AG10803 (cell line): ENCODE measurements at places on chromosomes 16 and 17.
A peak's percentile ranks its signal among the peaks of the same experiment; 100 is the strongest.

DNA sequence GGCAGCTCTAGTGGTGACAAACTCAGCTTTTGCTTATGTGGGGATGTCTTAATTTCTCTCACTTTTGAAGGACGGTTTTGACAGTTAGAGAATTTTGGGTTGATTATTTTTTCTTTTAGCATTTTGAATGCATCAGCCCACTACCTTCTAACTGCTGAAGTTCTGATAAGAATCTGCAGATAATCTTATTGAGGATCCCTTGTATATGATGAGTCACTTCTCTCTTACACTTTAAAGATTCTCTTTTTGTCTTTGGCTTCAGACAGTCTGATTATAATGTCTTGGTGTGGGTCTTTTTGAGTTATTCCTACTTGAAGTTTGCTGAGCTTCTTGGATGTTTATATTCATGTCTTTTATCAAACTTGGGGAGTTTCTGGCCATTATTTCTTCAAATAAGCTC lies 5.5 kb upstream of the PRKCB start:
- no peak for DNase-seq

GRCh38 chr16:25874196-25874595 lies 182.4 kb downstream of the HS3ST4 start:
- no peak for DNase-seq

- no peak for DNase-seq
These were observed 263.7 kb upstream of the RPL38 start for GRCh38 chr17:73939806-73940205.

DNA sequence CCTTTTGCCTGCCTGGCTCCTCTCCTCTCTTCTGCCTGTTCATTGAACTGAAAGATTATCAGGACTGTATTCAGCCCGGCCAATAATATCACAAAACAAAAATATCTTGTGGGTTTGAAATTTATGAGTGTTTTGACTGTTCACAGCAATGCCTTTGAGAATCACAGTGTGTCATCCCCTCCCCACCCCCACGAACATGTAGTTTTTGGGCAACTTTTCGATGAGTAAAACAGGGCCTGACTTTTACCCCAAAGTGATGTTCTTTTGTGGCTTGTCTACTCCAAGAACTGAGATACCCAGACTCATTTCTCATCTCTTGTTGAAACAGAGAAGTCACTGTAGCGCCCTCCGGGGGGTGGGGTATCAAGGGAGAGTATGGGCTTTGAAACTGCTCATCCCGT lies 675.7 kb downstream of the WWOX start:
- no peak for DNase-seq

GRCh38 chr17:18226284-18226945 lies 980 bp downstream of the LLGL1 start:
- no peak for DNase-seq

DNA sequence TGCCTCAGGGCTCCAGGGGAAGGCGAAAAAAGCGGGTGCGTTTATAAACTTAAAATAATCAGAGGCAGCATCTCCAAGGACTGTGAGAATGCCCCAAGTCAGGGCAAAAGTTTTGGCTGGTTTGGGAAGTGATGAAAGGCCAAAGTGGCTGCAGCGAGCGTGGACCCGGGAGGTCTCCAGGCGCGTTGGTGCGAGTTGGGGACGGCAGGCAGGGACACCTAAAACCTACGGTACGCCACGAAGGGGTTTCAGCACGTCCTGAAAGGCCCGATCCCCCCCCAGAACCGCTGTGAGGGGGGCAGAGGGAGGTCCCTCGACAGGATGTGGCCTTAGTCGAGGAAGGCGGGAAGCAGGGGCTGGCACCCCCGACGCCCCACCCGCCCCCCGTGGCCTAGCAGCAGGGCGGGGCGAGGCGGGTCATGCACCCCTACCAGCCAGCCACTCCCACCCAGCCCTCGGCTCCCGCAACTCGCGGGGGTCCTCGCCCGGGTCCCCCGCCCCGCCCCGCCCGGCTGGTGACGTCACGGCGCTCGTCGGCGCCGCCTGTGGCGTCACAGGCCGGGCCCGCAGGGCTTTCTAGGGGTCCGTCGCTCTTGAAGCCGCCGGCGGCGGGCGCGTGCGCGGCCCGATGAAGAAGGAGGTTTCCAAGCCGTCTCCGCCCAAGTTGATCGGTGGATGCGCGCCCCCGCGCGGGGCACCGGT lies at the start of gene MYCBPAP:
Gene MYCBPAP, plus strand, starts transcription at position 569 of the 702 bp plus-strand sequence. CDS start 236 bp downstream, outside the sequence.
- peak; percentile 73 for DNase-seq

DNA sequence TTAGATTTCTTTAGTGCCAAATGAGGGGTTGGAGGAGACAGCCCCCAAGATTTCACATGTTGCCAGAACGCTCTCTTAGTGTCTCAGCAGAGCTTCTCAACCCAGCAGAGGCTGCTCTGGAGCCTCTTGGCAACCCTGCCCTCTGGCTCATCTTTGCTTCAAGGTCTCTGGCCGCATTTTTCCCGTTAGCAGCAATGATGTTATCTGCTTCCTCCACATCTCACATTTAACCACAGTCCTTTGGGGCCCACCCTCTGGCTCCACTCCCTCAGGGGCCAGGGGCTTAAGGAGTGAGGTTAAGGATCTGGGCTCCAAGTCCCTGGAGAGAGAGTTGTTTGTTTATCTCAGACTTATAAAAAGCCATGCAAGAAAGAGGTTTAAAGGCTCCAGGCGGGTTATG lies 3.3 kb upstream of the XYLT1 start:
- DNase-seq, result no peak

GRCh38 chr16:57844416-57845030 lies 42.2 kb upstream of the KIFC3 start:
- DNase-seq, result no peak

DNA sequence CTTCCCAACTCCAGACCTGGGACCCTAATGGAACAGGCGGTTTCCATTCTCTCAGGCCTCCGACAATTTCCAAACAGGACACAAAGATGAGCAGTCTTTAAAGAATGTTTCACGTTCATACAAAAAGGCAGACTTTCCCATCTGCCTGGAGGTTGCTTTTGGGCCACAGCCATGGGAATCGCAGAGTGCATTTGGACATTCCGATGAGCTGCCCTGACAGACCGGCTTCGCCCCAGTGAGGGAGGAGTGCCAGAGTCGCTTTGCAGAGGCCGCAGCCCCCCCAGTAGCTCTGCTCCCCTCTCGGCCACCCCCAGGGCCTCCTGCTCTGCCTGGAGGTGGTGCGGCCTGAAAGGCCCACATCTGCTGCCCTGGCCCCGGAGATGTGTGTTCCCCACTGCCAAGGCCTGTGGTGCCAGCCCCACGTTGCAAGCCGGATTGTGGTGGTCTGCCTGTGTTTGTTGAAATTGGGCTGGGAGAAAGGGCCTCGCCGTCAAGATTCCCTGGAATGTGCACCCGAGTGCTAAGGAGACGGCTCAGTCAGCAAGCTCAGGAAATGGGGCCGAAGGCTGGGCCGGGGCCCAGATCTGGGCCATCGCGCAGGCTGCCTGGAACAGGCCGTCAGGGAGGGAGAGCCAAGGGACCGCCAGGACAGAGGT lies 89.8 kb downstream of the C16orf95 start:
- DNase-seq, result peak; percentile 85

GRCh38 chr17:50396261-50397110 lies 837 bp downstream of the LRRC59 start:
- peak; percentile 69 for DNase-seq

DNA sequence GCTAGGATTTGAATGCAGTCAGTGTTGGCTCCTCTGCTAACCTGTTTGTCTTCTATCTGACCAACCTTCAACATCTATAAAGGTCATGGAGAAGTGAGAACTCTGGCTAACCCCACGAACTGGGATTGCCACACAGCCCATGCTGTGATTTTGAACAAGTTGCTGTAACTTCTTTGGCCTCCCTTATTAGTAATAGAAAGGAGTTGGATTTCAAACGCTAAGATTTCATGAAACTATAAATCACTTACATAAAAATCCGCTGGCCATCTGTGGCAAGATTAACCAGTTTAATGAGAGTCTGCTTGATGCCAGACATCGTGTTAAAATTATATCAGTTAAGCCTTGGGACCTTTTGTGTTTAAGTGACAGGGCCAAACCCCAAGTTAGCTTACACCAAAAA lies 53.4 kb downstream of the HSD17B2 start:
- DNase-seq, result peak; percentile 67

GRCh38 chr16:49498666-49499413 lies 125.2 kb downstream of the C16orf78 start:
- no peak for DNase-seq

- DNase-seq, result peak; percentile 12
These were observed at the start of gene NECAB2 for GRCh38 chr16:83967838-83968305. Gene NECAB2 (plus strand): TSS chr16:83968244. CDS start chr16:83968649, 405 bp downstream.

DNA sequence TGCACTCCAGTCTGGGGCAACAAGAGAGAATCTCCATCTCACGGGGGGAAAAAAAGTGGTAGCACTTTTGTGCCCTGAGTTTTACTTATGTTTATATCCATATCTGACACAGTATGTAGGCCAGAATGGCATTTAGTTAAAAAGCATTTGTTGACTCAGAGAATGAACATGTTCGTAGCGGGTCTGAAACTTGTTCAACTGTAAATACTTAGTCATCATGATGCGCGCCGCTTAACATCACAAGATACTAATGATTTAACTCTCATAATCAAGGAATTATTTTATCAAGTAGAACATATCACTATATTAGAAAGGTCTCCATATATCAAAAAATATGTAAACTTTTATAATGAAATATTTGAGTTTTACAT lies 55.3 kb upstream of the ITGA2B start:
- peak; percentile 3 for DNase-seq

DNA sequence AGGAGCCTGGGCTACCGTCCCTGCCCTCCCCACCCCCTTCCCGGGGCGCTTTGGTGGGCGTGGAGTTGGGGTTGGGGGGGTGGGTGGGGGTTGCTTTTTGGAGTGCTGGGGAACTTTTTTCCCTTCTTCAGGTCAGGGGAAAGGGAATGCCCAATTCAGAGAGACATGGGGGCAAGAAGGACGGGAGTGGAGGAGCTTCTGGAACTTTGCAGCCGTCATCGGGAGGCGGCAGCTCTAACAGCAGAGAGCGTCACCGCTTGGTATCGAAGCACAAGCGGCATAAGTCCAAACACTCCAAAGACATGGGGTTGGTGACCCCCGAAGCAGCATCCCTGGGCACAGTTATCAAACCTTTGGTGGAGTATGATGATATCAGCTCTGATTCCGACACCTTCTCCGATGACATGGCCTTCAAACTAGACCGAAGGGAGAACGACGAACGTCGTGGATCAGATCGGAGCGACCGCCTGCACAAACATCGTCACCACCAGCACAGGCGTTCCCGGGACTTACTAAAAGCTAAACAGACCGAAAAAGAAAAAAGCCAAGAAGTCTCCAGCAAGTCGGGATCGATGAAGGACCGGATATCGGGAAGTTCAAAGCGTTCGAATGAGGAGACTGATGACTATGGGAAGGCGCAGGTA lies 762 bp downstream of the CDK12 start:
- DNase-seq, result no peak

DNA sequence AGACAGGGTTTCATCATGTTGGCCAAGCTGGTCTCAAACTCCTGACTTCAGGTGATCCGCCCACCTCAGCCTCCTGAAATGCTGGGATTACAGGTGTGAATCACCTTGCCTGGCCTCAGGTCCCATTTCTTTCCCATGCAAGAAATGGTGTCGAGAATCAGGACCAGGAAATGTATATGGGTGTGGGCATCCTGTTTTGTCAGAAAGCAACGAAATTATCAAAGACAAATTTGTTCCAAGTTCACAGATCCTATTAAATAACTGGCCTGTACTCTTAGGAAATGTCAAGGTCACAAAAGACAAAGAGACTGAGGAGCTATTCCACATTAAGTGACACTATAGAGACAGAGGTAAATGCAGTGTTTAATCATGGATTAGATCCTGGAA lies 17.1 kb upstream of the ST6GALNAC1 start:
- DNase-seq, result no peak

DNA sequence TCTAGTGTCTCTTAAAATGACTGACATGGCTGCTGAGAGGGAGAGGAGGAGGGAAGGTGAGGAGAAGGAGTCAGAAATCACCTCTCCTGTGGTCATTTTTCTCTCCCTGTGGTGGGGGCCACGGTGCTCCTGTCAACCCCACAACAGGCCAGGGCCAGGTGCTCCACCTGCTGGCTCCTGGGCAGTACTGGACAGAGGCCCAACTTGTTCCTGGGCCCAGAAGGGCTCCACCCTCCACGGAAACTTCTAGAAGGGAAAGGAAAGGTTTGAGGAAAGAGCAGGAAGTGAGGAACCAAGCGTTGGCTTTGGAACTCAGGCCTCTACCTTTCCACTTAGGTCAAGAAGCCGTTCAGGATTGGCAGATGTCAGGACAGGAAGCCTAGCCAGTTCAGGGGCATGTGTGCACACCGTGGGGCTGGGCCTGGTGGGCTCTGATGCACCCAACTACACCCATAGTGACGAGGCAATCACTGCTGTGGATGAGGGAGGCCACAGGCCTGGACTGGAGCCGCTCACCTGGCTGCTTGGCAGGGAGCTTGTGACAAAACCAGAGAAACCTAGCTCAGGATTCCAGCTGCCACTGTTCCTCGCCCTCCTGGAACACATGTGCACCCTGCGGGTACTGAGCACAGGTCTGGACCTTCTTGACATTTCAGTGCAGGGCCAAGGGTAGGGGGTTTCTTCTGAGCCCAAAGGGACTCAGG lies 36.1 kb downstream of the WNT3 start:
- DNase-seq, result no peak

DNA sequence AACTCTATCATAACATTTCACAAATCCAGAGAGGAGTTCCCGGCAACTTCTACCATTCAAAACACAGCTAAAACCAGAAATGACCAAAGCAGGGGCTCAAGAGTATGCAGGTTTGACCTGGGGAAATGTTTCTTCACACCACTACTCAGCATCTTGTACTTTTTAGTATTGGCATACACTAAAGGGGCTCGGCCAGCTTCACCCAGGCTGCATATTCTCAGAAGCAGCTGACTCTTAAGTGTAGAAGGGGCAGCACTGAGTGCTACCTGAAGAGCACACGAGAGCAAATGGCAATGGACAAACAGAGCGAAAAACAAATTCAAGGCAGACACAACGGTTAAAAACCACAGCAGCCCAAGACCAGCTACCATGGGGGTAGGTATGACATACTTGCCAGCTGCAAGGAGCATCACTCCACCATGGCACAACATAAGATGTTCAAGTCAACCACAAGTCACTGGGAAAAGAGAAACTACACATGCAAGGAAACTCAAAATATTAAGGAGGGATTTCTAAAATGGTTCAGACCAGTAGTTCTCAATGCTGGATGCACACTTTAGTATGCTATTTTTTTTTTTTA lies 34.4 kb downstream of the N4BP1 start:
- DNase-seq, result no peak

- no peak for DNase-seq
These were observed 11.5 kb downstream of the HAPSTR1 start for GRCh38 chr16:9102943-9103342.

DNA sequence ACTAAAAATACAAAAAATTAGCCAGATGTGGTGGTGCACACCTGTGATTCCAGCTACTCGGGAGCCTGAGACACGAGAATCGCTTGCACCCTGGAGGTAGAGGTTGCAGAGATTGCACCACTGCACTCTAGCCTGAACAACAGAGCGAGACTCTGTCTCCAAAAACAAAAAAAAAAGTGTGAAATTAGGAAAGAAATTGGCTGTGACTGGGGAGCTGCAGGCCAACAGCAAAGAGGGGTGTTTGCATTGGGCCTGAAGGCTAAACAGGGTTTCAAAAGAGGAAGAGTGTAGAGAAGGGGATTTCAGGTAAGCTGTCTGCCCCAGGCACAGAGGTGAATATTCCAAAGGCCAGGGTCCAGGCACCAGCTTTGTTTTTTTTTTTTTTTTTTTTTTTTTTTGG lies 9.4 kb downstream of the BMERB1 start:
- no peak for DNase-seq
